ENCODE measurements at places on chromosomes 12 and 14. TPM values are rescaled to one million over a fixed set of nuclear protein-coding genes. Genes with fewer than 3 reads are reported as not detected.

The ASCL1 gene
- not detected for total RNA-seq

The CSAD gene
- total RNA-seq: 89.5 TPM

- no peak for DNase-seq
Measured at GRCh38 chr12:122174155-122174845, at the start of gene IL31. Gene IL31 (minus strand): TSS chr12:122174221. CDS start chr12:122174172, 49 bp downstream.

DNA sequence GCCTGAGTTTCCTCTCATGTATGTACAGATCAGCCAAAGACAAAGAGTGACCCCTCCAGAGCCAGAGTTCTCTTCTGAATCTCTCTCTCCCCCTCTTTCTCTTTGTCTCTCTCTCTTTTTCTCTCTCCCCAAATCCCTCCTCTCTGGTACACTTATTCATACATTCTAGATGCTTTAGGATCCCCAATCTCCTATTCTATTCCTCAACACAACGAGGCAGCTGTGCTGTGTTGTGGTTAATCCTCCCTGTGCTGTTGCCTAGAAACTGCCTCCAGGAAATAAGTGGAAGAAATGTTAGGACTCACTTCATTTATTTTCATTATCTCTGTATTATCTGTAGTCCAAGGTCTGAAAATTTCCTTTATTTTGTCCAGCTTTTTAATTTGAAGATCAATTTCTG is 350.5 kb upstream of the OR4E1 start:
- no peak for DNase-seq

GRCh38 chr12:116026346-116026745 is 251.1 kb downstream of the MED13L start:
- no peak for DNase-seq
